ENCODE measurements at places on chromosomes 5 and 9.

DNA sequence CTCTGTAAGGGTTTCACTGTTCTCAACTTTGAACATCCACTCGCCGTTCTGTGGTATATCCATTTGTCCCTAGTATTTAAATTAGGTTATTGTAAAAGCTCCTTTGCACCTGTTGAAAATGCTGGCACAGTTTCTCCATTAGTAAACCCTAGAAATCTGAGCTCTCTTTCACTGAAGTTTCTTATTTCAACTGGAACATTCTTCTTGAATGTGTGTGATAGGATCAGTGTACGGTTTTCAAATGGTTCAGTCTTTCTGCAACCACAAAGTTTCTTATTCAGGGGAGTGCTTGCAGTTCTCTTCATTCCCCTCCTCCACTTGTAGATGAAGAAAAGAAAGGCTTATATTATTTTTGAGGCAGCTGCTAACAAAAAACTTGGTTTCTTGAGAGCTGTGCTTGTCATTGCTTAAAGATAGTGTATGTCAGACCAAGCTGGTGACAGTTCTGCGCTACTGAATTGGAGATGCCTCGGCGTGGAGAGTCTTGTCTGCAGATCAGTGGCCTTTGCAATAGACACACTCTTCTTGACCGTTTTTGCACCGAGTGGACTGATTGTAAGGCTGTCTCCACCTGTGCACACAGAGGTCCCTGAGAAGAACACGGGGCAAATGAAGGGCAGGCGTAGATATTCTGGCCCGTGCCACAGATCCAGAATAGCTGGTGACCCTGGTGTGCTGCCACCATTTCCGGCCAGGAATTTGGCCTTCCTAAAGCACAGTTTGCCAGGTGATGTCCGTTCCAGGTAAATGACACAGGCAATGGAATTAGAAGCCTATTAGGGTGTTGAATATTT, 102.2 kb downstream of the TRIO start:
- DNase-seq, result no peak

- peak; percentile 14 for DNase-seq
Observed at GRCh38 chr5:95102687-95103086, 182.2 kb downstream of the MCTP1 start.

DNA sequence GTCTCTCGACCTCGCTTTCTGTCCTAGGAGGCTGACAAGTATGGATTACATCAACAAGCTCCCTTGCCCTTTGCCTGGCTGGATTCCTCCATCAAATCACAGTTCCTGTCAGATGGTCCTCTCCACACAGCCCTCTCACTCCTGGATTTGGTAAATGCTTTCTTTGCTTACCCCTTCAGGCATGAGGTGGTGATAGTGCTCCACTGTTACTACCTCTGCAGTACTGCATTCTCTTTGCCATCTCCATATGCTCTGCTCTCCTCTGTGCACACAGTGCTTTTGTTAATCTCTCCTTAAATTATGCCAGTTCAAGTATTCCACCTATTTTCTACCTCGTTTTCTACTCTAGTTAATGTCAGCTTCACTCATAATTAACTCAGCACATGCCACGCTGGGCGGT, 279.2 kb downstream of the DMAC1 start:
- DNase-seq, result no peak

GRCh38 chr5:178895615-178896571, at the start of gene ZFP2:
Gene ZFP2 (plus strand): TSS chr5:178895913. CDS start chr5:178931314, 35,401 bp downstream.
- DNase-seq, result peak; percentile 9

DNA sequence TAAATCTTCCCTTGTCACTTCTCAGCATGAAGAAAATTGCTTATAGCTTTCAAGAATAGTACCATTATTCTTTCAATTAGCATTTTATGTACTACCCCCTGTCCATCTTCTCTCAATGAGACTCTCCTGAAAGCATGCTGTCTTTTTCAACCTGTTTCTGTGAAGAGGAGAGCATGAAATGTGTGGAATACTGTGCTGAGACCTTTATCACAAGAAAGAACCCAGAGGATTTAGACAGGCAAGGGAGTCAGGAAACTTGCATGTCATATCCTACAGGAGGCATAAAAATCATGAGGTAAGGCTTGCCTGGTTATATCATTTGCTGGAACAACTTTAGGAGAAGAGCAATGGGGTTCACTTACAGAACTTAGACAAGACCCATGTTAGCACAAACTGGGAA, 56.7 kb upstream of the LPAR1 start:
- no peak for DNase-seq

GRCh38 chr5:150780187-150780692, 1.7 kb downstream of the SMIM3 start:
- peak; percentile 91 for DNase-seq

GRCh38 chr5:55568654-55569512, 34.1 kb upstream of the PLPP1 start:
- DNase-seq, result no peak

DNA sequence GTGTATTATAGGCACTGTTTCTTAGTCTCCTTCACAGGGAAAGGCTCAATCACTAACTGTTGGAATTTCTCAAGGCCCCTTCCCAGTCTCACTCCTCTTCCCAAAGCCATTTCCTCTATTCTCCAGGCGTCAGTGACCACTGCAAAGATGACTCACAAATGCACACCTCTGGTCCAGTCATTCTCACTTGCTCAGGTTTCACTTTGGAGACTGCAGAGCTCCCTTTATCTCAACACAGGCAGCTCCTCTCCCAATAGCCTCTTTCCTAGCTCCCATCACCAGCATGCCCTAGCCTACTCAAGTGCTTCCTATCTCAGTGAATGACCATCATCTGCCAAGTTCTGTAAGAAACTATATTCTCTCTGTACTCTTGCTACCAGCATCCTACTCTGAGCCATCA, 323.6 kb downstream of the NTRK2 start:
- DNase-seq, result no peak

- no peak for DNase-seq
Observed at GRCh38 chr9:4630836-4631235, 31.3 kb upstream of the PLPP6 start.

Data from suppressor macrophage treated with lipopolysaccharide for 4 hours (primary cell).